Activated naive CD4-positive, alpha-beta T cell (primary cell): ENCODE measurements at places on chromosomes 12 and 14.
A peak's percentile ranks its signal among the peaks of the same experiment; 100 is the strongest.

DNA sequence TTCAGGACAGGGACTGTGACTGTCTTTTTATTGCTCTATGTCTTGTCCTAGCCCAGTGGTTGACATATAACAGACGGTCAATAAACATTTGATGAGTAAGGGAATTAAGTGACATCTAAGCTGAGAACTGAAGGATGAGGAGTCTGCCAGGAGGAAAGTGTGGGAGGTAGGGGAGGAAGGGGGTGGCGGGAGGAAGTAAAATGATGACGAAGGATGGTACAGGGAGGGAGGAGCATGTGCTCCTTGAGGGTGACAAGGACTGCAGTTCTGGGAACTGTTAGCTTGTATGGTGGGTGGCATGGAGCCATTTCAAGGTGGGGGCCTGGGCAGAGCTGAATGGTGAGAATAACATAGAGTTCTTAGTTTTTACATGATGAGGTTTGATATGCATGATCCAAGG, 64.4 kb downstream of the RGS6 start:
- no peak for DNase-seq

DNA sequence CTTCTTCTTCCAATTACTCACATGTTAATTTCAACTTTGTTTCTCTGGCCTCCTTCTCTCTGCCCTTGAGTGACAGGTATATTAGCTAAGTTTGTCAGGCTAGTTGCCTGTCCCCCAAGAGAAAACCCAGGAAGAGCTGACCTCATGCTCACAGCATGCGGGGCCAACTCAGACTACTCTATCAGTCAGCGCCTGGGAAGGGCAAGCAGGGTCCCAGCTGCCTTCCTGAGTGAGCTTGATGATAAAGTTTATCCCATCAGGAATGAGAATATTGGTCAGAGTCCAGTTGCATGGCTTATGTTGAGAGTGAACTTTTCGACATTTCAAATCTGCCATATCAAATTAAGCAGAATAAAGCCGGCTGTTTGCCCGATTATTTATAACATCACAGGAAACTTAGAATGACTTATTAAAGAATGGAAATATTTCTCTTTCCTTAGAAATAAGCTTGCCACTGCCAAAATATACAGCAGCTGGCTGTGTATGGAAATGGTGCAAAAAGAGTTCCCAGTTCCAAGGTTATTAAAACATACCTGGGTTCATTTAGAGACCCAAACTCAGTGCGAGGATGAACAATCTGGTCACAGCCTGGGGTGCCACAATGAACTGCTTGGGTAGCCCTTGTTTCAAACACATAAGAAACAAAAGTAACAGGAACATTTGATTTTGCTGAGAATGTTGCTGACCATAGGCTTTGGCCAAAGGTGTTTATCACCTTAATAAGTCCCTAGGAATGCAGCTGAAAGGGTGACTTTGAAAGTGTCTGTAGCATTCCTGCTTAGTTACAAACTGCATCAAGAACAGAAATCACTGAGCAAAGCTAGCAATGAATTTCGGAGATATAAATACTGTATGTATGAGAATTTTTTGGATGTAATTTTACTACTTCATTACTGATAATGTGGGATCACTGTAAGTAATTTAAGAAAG, 1553.8 kb upstream of the FLRT2 start:
- no peak for DNase-seq

- DNase-seq = no peak
Observed at GRCh38 chr14:102479777-102480176, 29.8 kb downstream of the ANKRD9 start.

DNA sequence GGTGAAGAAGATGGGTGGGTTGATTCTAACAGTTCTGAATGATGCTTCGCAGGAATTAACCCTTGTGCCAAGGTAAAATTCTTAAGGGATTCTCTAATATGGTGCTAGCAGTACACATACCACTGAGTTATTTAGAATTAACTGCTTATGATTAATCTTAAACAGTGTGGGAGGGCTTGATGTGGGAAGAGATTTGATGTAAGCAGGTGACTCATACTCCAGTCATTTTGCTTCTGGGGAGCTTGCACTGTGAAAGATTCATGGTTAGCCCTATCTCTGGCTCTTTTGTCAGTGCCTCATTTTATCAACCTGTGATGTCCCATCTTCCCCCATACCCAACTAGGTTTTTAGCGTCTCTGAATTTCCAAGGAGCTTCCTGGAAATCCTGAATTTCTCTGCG, 83.8 kb downstream of the NRXN3 start:
- DNase-seq = no peak

- DNase-seq = no peak
Observed at GRCh38 chr12:102120886-102121285, 903 bp downstream of the PARPBP start.

- no peak for DNase-seq
Observed at GRCh38 chr12:103529306-103529705, 33.5 kb upstream of the C12orf42 start.

DNA sequence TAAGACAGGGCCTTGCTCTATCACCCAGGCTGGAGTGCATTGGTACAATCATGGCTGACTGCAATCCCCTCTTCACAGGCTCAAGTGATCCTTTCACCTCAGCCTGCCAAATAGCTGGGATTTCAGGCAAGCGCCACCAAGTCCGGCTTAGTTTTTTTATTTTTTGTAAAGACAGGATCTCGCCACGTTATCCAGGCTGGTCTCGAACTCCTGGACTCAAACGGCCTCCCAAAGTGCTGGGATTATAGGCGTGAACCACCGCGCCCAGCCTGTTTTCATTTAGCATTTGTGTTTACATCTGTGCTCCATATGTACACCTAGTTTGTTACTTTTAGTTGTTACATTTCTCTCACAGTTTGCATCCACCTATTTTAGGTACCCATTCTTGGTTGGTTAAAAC, 32.5 kb upstream of the LIMA1 start:
- DNase-seq = no peak

DNA sequence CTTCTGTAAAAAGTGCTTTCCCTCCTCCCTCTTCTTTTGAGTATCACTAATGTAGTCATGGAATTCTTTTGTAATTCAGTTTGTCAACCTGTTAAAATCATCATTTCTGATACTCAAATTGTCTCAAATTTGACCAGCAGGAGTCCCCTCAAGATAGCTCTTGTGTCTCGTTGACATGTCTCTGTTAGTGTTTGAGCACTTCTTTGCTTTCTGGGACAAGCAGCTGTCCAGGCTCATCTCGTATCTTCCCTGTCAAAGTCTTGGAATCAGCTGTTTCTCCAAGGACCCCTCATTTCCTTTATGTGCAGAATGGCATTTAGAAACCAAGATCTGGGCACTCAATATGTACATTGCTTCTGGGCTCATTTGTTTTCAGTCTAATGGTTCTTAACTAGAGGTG, 10.7 kb downstream of the CIPC start:
- DNase-seq = no peak

GRCh38 chr14:47277703-47278102, 397.7 kb downstream of the MDGA2 start:
- DNase-seq = no peak

DNA sequence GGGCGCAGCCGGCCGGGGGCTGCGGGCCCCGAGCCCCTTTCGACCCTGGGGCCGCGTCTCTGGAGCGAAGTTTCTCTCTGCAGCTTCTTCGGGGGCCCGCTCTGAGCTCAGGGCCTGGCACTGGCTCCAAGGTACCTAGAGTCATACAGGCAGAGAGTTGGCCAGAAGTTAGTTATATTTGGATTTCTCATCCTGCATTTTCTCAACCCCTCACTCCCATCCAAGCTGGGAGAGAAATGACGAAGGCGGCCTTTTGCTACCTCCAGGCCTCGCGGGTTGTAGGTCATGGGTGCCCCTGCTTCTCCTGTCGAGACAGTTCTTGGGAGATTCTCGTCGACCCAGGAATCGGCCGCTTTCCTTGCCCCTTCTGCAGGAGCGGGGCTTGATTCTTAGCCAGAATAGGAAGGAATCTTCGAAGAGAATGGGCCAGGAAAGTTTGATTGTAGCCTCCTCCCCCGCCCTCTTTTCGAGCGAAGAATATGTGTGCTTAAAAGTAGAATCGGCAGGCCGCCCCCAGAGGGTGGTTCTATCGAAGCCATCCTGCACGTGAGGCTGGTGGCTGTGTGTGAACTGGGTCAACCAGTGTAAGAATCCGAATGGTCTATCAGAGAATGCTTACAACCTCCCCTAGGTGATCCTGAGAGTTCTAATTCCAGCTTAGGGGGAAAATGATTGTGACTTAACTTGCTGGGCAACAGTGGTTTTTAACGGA, 785 bp downstream of the MLEC start:
- no peak for DNase-seq

- no peak for DNase-seq
Observed at GRCh38 chr14:59769586-59769985, 101.0 kb downstream of the RTN1 start.

DNA sequence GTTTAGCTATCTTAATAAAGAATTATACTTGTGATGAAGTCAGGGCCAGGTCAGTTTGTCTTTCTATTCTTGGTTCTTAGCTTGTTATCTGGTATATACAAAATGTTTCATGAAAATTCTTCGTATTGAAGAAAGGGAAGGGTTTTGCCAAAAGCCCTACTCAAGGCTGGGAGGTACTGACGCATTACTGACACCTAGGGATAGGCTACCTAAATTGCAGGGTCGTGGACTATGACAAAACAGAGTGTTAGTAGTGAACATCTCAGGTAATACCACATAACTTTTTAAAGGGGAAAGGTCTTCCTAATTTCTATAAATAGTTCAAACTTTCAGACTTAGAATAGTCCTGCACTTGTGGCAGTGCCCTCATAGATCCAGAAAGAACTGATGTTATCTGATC, 246.3 kb downstream of the RGS6 start:
- no peak for DNase-seq

DNA sequence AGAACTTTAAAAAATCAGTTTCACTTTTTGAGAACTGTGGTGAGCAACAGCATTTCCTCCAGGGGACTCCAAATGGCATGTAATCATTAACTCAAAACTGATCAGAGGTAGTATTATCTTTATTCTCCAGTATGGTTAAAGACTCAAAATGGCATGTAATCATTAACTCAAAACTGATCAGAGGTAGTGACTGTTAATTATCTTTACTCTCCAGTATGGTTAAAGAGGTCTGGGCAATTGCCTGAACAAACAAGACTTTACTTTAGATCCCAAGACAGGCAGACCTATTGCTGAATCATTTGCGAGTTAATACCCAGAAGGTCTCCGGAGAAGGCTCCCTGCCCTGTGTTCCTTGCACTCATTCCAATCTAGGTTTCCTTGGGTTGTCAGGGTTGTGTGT, 6.6 kb upstream of the ACADS start:
- DNase-seq = no peak

- DNase-seq = no peak
Observed at GRCh38 chr12:71772735-71773134, 18.1 kb downstream of the RAB21 start.

DNA sequence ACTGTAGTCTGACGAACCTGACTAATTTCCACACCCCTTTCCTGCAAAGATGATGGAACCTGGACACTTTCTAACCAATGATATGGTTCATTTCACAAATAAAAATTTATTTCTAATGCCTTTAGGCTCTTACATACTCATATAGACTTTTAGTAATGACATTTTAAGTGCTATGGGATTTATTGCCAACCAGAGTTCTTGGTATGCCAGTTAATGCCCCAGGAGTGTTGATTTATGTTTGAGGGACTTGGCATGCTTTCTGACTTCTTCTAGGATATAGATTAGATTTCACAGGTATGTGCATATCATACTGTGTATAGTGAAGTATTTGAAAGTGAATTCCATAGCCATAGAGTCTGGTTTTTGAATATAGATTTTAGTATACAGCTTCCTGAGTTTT, 159.5 kb downstream of the CFAP54 start:
- no peak for DNase-seq

- DNase-seq = no peak
Observed at GRCh38 chr12:117646520-117646919, 285.1 kb upstream of the NOS1 start.

GRCh38 chr14:52365071-52365470, 51.0 kb downstream of the PTGER2 start:
- no peak for DNase-seq

DNA sequence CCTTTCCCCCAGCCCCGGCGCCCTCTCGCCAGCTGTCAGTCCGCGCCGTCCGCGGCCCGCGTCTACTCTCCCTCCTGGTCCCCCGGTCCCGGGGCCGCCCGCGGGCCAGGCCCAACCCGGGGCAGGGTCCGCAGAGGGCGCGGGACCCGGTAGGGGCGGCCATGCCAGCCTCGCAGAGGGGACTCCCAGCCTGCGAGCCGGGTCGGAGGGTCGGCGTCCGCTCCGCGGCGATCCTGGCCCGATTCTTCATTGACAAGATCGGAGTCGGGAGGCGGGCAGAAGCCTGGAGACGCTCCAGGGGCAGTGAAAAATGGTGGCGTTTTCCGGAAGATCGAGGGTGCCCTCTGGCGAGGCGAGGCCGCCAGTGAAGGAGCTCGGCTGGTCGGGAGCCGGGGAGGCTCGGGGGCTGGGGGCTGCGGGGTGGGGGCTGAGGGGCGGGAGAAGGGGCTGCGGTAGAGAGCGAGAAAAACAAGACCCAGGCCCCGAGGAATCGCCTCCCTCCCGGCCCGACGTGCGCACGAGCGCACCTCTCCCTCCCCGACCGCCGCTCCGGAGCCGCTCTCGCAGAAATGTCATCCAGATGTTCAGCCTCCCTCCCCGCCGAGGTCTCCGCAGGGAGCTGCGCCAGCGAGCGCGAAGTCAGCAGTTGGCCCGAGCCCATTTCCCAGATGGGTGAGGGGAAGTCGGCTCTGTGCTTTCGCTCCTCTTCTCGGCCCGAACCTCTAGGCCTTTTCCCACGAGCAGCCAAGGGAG, 647 bp upstream of the TGFB3 start:
- DNase-seq = peak; percentile 70

- no peak for DNase-seq
Observed at GRCh38 chr14:58607131-58607951, 30.4 kb upstream of the DACT1 start.

- no peak for DNase-seq
Observed at GRCh38 chr14:100835548-100836310, 9.8 kb downstream of the MEG3 start.

DNA sequence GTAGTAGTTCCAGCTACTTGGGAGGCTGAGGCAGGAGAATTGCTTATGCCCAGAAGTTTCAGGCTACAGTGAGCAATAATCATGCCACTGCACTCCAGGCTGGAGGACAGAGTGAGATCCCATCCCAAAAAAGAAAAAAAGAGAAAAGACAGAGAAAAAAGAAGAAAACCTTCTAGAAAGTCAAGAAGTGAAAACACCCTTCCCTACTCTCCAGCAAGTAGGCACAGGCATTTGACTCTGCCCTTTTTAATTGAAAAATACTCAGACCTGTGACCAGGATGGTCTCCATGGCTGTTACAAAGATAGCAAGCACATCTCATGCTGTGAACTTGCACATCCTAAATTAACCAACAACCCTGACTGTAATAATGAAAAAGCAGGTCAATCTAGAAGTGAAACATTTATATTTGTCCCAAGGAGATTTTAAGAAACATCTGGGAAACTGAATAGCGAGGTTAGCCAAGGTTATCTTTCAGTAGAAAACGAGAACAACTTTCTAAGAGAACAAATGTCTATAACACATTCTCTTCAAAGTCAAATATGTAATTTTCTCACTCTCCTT, 2.0 kb downstream of the TMTC1 start:
- no peak for DNase-seq

GRCh38 chr14:38238878-38239277, 17.0 kb downstream of the CLEC14A start:
- no peak for DNase-seq
